Activated naive CD8-positive, alpha-beta T cell treated with anti-CD3 and anti-CD28 coated beads, Interleukin-2, amount 10 ng/mL, durations not matched to agents 7 days and 5 days (primary cell): ENCODE measurements at places on chromosomes 11 and 22.
A peak's percentile ranks its signal among the peaks of the same experiment; 100 is the strongest.

- DNase-seq = no peak
Measured at GRCh38 chr11:118106789-118107335, 20.1 kb upstream of the SMIM35 start.

GRCh38 chr22:35899736-35900135 lies 128.9 kb downstream of the RBFOX2 start:
- no peak for DNase-seq

DNA sequence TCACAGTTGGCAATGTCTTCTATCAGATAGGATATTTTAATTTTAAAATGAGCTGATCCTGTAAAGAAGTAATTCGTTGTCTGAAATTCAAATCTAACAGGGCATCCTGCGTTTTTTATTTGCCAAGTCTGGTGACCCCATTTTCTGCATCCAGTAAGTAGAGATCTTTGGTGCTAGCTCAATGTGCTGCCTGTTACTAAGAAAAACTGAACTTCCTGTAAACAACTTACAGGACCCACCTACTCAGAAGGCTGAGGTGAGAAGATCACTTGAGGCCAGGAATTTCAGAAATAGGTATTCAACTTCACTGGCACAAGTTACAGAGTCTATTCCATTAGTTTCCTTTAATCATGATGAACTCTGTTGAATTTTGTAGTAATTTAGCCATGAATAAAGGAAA lies 4.0 kb downstream of the ARL14EP start:
- DNase-seq = no peak

DNA sequence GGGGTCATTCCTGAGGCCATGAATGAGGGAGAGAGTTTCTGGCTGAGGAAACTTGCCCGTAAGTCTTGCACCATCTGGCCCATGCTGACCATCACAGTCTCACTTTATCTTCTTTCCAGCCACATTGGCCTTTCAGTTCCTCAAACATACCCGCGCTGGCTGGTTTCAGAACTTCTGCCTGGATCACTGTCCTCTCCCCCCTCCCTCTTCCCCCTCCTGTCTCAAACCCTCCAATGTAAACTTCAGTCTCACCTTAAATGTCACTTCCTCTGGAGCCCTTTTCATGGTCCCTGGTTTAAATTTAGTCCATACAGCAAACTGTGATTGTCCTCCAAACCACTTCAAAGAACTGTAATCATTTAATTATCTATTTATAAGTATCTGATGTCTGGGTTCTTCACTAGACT lies 3.7 kb upstream of the TMEM109 start:
- no peak for DNase-seq

- DNase-seq = no peak
Measured at GRCh38 chr11:47355283-47356128, 3.0 kb upstream of the MYBPC3 start.

GRCh38 chr11:111429066-111429506 lies 50.0 kb upstream of the POU2AF1 start:
- DNase-seq = peak; percentile 60
